ENCODE measurements at places on chromosomes 2 and 18.

- no peak for DNase-seq
Observed at GRCh38 chr2:1450915-1451314, 37.7 kb downstream of the TPO start.

GRCh38 chr18:51726614-51727013, 529.1 kb upstream of the MEX3C start:
- DNase-seq: no peak

- DNase-seq: no peak
Observed at GRCh38 chr2:150468350-150468960, 19.0 kb downstream of the RND3 start.

DNA sequence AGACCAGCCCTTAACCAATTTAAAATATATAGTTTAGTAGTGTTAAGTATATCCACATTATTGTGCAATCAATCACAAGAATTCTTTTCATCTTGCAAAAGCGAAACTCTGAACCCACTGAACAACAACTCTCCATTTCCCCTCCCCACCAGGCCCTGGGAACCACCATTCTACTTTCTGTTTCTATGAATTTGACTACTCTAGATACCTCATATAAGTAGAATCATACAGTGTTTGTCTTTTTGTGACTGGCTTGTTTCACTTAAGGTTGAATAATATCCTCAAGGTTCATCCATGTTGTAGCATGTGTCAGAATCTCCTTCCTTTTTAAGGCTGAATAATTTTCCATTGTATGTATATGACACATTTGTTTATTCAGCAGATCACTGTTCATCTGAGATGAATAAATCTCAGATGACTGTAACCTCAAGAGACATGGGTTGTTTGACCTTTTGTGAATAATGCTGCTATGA, 8.1 kb upstream of the SOS1 start:
- peak; percentile 39 for DNase-seq

GRCh38 chr2:66498289-66498975, 63.5 kb downstream of the MEIS1 start:
- no peak for DNase-seq

- no peak for DNase-seq
Observed at GRCh38 chr2:81576713-81577112, 1272.2 kb upstream of the LRRTM1 start.

GRCh38 chr18:7987284-7987976, 420.3 kb downstream of the PTPRM start:
- no peak for DNase-seq

- DNase-seq: no peak
Observed at GRCh38 chr2:198008230-198008629, 203.8 kb downstream of the PLCL1 start.

DNA sequence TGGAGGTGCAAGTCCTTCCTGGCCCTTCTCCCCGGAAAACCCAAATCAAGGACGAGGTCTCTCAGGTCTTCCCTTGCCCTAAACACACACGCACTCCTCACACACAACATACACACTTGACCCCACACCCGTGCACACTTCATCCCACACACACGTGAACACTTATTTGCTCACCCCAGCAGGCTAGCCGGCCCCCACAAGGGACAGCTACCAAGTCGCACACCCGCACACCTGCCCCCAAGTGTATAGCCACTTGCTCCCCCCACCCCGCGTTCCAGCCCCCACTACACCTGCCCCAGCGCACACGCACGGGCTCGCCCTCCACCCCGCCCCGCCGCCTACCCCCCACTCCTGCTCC, 359 bp downstream of the TGFBRAP1 start:
- DNase-seq: no peak

GRCh38 chr18:48572402-48573126, 33.7 kb downstream of the CTIF start:
- no peak for DNase-seq

DNA sequence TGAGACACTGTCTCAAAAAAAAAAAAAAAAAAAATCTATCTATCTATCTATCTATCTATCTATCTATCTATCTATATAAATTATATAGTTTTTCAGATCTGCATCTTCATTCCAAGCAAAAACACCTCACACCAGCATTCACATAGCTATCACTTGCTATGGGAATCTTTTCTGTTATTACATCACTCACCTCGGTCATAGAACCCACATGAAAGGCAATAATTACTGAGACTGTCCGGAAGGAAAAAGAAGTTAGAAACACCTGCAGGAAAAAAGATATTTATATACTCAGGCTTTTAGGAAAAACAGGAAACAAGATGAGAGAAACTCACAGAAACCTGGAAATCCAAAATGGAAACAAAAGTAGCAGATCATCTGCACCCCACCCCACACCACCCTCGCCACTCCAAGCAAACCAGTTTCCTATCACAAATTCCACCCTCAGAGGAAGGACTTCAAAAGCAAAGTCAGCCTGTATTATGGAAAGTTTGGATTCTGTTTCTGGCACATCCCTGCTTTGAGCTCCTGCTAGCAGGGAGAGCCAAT, 21.9 kb upstream of the CCDC141 start:
- DNase-seq: no peak

DNA sequence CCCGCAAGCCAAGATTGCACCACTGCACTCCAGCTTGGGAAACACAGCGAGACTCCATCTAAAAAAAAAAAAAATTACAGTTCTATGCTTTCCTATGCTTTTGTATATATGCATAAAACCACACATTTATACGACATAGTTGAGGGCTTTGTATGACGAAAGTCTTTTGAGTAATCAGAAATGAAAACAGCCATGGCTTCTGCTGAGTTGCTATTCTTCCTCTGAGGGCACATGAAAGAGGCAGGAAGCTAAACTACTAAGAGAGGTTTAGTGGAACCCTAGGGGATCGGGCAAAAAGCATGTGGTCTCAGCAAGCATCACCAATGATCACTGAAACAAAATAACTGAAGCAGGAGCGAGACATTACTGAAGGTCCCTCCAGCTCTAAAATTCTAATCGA, 99.6 kb downstream of the ZAP70 start:
- no peak for DNase-seq

GRCh38 chr18:64807560-64807959, 658.7 kb upstream of the LINC00305 start:
- DNase-seq: no peak

All from stimulated activated CD4-positive, alpha-beta T cell treated with anti-CD3 and anti-CD28 coated beads, Interleukin-1b, Interleukin-23, amount 100 ng/mL, for 1 hour (primary cell).